Central memory CD4-positive, alpha-beta T cell (primary cell): ENCODE measurements at places on chromosomes 1 and 21.
A peak's percentile ranks its signal among the peaks of the same experiment; 100 is the strongest.

GRCh38 chr1:116814926-116815723 is 60.9 kb downstream of the CD2 start:
- DNase-seq, result no peak

DNA sequence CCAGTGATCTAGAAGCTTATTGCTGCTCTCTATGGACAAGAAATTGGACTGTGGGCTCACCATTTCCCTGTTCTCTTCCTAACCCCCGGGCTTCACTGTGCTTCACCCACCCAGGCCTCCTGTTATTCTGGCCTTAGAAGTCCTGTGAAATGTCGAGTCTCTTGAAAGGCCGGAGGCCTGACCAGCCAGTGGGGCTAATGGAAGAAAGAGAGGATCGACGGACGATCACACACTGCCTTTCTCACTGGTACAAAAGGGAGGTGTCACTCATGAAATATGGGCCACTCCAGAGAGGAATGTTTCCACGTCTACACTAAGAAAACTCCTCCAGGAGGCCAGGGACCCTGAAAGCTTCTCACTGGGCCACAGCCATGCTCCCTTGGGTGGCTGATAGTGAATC is 36.1 kb downstream of the CACNA1S start:
- DNase-seq, result no peak

DNA sequence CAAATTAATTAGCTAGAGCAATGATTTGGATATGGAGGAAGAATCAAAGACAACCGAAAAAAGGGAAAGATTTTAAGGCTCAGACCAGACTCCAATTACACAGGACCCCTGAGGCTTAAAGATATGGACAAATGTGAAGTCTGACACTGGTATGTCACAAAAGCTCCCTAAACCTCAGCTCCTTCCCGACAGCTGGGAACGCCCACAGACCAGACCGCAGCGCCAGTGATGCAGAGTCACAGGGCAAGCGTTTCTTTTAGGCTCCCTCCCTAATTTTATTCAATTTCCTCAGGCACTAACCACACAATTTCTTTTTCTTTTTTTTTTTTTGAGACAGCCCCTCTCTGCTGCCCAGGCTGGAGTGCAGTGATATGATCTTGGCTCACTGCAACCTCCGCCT is 40.2 kb downstream of the NID1 start:
- DNase-seq, result no peak

- DNase-seq, result no peak
Observed at GRCh38 chr1:13707164-13707563, 7.2 kb downstream of the PRDM2 start.

DNA sequence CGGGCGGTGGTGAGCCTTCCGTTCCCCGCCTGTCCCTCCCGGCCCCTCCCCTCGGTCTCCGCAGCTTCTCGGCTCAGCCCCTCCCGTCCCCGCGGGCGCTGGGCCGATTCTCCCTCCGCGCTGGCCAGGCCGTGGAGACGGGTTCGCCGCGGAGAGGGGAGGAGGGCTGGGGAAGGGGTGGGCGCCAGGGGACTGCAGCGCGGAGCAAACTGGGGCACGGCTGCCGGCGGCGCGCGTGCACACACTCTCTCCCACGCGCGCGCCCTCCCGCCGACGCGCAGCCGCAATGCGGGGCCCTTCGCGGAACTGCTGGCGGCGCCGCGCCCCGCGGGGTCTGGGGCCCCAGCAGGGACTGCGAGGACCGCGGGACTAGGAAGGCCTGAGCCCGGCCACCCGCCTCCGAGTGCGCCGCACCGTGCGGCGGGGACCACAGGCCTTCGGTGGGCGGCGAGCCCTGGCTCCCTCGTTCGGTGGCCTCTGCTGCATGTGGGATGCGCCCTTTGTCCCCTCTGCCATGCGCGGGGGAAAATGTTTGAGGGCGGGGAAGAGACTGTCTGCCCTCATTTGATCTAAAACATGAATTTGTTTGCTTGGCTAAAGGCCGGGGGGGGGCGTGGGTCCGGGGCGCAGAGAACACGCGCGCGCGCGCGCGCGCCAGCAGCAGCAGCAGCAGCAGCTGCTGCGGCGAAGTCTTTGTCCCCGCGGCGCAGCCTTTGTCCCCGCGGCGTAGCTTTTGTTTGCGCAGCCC is 90.7 kb upstream of the VAMP3 start:
- peak; percentile 43 for DNase-seq

DNA sequence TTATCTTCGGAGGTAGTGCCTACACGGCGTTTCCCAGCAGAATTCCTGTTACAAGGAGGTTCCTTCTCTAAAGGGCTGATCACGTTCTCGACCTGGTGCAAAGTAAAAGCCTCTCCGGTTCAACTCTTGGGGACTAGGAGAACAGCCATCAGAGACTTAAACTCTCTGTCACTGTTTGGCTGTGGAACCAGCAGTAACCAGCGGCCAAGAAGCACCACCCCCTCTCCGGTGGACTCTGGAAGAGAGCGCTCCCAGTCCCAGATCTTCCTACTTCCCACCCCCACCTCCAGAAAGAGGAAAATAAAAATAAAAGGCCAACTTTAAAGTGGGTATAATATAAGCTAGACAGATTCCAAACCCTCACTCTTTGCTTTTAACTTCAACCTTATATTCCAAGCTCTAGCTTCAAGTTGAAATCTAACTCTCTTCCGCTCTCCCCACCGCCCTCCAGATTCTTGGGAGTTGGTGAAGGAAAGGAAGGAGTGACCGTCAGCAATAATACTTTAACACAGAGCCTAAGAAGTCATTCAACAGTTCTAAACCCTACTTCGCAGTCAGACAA is 2.9 kb downstream of the BRINP3 start:
- no peak for DNase-seq

DNA sequence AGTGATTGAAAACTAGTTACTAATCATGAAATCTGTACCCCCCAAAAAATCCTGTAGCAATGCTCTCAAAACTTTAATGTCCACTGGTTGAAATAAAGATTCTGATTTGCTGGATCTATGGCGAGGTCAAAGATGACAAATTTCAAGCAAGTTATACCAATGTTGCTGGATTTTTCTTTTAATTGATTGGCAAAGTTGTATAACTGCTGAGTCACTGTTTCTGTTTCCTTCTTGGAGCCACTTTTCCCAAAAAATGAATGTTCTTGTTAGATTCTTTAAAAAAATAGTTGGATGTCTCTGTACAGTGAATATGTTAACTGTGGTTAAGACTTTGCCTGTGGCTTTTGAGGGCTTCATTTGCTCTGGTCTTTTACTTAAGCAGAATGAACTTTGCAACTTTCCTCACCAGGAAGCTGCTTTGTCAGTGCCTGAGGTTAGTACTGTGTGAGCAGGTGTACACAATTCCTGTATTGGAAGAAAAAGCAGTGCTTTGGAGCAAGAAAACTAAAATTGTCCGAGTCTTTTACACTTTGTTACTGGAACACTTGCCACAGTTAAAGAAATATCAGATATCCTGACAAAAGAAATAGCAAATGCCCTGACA is 1211.9 kb downstream of the MRPL39 start:
- DNase-seq, result no peak

DNA sequence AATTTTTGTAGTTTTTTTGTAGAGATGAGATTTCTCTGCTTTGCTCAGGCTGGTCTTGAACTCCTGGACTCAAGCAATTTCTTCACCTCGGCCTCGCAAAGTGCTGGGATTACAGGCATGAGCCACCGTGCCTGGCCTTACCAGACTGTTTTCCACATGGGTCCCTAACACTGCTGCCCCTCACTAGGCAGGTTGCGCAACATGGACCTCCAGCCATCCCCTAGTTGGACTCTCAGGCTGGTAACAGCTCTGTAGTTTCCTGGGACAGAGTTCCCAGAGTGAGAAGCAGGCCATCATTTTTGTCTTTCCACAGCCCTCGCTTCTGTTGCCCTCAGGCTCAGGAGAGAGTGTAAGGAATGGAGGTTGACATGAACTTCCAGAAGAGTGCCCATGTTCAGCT is 156.1 kb downstream of the CTH start:
- DNase-seq, result no peak

DNA sequence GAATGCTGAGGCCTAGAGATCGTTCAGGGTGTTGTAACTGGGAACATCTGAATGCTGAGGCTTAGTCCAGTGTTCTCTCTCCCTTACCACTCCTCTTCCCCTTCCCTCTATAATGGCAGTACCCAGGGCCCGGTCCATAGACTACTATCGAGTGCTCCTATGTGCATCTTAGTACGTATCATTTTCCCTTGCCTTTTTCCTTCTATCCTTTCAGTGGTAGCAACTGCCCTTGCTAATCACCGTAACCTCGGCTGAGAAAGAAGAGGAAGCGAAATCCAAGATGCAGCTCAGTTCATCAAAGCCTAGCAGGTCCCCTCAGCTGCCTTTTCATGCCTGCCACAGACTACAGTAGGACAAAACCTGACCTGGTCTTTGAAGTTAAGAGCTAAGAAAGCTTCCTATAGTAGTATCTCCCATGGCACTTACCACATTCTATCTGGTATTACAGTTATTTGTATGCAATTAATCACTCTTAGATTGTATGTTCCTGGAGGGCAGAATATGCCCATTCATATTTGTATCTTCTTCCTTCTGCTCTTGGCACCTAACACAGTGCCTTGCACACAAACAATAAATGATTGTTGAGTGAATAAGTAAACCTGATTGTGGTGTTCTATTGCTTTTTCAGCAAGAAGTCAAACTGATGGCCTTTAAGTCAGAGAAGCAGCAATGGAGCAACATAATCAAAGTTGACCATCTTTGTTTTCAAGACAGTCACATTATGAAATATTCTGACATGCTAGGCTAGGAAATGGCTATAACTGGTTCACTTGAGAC is 22.4 kb downstream of the CNIH4 start:
- no peak for DNase-seq

DNA sequence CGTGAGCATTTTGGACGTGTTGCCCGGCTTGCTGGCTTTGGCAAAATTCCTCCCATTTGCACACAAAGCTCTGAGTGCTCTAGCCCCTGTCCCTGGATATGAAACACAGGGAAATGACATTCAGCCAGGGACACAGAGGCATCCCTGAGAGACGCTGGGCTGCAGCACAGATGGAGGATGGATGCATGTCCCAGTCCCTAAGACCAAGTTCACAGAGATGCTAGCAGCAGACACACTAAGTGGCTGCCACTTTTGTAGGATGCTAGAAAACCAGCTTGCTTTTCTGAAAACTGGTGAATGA is 12.5 kb downstream of the ACTRT2 start:
- no peak for DNase-seq

DNA sequence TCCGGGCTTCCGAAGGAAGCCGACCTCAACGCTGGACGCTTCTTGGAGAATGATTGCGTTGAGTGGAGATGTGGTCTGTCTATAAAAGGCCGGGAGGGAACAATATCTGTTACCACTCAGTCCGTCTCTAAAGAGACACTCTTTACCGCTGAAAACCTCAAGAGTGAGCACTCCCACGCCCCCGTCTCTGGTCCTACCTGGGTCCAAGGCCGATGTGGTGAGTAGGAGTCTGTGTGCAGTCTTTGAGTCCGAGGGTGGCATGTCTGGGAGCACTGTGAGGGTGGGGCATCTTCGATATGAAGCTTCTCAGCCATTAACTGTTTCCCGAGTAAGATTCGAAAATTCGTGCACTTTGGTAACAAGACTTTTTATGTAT is 576 bp downstream of the ZFP69 start:
- peak; percentile 1 for DNase-seq

DNA sequence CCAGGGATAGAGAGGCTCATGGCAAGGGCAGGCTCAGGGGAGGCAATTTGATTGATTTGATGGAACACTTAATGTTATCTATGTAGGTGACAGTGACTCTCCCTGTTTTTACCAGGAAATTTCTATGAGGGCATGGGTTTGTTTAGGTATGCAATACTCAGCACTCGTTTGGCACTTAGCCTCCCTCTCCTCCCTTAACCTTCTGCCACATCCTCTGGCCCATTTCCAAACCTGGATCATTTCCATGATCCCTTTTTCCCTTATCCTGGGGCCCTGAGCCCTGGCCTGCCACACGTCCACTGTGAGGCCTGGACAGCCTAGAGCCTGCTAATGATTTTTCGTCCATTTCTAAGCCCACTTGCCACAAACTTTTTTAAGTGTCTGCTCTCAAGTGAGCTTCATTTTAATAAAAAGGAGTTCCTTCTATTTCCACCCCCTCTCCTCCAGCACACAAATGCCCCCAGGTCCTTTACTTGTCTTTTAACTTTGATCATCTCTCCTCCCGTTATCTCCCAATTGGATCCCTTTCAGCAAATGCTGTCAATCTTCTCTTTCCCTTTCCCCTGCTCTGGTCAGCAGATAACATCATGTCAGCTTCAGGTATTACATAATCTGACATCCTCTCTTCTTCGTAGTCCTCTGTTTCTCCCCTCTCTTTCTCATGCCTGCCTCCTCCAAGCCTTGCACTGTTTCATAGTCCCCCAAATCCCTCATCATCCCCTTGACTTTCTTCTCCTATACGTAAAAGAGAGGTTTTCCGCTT is 37.8 kb upstream of the GADD45A start:
- DNase-seq, result no peak

GRCh38 chr1:2528016-2528415 is 1.6 kb upstream of the PANK4 start:
- DNase-seq, result no peak
